AG04449 (cell line): ENCODE measurements at places on chromosomes 2 and 18.

- no peak for DNase-seq
Measured at GRCh38 chr2:24328010-24328409, 32.3 kb downstream of the ITSN2 start.

GRCh38 chr2:136628490-136628889 lies 136.9 kb upstream of the THSD7B start:
- DNase-seq = no peak

GRCh38 chr2:43184339-43184895 lies 42.0 kb downstream of the ZFP36L2 start:
- no peak for DNase-seq

DNA sequence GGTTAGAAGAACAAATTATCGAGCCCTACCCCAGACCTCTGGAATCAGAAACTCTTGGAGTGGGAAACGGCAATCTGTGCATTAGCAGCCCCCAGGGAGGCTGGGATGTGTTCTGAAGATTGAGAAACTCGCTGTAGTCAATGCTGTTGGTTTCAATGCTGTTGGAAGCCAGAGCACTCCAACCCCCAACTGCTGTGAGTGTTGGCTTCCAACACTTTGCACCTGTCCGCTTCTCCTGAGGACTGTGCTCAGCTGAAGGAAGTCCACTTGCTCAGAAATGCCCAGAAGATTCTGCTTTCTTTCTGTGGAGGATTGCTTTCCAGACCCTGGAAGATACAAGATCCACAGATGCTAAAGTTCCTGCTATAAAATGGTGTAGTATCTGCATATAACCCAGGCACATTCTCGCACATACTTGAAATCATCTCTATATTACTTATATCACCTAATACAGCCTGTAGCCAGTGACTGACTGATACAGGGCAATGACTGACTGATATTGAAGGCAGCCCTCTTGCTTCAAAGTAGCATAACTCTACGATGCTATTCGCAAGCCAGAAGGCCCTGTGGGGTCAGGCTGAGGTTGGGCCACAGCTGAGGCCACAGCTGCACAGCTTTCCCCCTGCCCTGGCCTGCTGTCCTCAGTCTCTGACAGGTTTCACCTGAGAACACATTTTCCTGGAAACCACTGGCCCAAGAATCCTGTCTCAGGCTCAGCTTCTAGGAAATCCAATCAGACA lies 757.7 kb upstream of the ID2 start:
- DNase-seq = no peak

DNA sequence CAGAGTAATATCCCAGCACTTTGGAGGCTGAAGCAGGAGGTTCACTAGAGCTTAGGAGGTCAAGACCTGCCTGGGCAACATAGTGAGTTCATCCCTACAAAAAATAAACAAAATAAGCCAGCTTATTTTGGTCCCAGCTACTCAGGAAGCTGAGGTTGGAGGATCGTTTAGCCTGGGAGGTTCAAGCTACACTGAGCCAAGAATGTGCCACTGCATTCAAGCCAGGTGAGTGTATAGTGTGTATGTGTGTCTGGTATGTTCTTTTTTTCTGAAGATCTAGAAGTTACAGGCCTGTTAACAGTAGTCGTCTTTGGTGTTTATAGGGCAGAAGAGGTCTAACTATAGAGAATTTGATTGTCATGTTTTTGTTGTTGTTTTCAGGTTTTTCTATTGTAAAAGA lies 40.2 kb downstream of the ZC3H15 start:
- no peak for DNase-seq

- no peak for DNase-seq
Measured at GRCh38 chr2:177593402-177593801, 200.8 kb downstream of the AGPS start.

DNA sequence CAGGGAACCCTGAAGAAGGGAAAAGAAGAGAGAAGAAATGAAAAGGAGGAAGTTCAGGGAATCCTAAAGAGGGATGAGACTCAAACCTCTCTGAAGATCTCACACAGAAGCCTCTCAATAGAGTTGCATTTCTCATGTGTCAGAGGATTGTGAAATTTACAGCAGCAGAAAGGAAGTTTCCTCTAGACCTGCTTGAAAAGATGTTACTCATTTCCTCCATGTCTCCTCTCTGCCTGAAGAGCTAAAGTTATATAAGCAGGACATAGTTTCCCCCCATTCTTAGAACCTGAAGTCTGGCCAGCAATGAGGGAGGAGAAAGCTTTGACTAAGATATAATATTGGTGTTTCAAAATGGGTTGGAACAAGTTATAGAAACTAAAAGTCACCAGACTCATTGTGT lies 1155.6 kb downstream of the LRP1B start:
- no peak for DNase-seq

GRCh38 chr2:183222751-183223150 lies 98.5 kb downstream of the NUP35 start:
- DNase-seq = no peak

DNA sequence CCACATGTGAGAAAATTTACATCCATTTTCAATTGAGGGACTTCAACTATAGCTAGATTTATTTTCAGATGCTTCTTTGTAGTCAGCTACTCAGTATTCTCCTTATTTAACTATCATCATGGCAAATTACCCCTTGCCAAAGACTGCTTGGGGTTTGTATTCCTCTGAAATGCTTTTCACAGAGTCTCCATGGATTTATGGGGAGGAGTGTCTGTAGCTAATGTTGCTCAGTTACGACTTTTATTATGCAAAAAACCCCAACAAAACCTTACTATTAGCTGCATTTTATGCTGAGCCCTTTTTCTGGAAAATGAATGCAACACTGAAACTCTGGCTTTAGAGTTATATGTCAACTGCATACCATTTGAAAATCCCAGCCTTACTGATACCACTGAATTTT lies 78.6 kb downstream of the RFTN2 start:
- DNase-seq = no peak

GRCh38 chr2:219916281-219916680 lies 288.9 kb downstream of the SLC4A3 start:
- DNase-seq = no peak

GRCh38 chr2:165009466-165009865 lies 54.1 kb upstream of the SLC38A11 start:
- DNase-seq = no peak

DNA sequence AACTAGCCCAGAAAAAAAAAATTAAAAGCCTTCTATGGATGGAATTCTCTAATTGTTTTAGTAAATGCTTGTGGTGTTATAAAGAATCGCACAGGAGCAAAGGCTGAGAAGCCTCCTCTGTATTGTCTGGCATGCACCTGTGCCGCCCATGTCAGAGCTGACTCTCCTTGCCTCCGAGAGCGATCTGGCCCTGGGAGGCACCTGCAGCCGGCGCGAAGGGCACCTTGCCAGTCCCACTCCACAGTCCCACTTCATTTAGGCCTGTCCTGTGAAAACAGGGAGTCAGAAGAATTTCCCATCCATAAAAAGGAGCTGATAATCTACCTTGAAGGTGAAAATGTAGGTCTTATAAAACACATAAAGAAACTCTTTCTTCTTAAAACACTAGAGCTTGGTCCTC lies 170.9 kb upstream of the PXDN start:
- no peak for DNase-seq

DNA sequence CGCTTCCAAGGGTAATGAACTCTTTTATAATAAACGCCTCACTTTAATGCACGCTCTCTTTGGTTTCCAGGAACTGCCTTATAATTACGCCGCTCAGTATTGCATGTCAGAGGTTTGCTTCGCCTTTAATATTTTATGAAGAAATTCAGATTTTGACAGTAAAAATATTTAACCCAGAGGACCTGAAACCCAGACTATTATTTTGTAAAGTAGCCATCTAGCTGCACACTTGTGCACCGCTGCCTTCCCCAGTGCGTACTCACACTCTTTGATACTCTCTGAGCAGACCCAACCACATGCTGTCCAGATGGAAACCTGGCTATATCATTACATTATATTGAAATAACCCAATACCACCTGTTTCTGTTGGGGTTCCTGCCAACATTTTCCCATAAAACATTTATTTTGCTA lies 270.1 kb downstream of the C1D start:
- DNase-seq = no peak

DNA sequence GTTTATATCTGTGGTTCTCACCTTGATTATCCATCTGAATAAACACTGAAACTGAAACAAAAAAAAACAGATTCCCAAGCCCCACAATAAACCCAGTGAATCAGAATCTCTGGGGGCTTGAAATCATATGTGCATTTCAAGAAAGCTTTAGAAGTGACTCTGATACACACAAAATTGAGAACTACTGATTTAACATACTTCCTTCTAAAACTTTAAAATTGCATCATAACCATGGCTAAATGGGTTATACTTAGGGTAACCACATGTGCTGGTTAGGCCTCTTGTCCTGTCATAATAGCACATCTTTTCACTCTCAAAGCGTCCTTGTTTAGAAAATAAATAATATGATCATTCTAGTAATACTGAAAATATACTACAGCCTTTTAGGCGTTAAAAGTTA lies 100.9 kb downstream of the ATAD2B start:
- DNase-seq = no peak

DNA sequence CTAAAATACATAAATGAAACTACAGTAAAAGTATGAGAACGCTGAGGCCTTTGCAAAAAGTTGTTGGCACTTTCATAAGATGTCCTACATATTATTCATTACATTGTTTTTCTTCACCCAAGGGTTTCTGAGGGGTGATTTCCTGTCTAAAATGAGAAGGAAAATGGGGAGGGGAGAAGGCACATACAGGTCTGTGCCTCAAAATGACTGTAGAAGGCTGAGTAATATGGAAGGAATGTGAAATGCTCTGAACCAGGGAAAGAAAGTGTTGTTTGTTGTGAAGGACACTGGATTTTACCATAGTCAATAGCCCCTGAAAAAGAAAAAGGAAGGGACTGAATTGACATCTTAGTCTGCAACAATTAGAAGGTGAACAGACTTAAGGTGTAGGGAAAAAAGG lies 99.5 kb upstream of the RNF152 start:
- DNase-seq = peak; percentile 60

DNA sequence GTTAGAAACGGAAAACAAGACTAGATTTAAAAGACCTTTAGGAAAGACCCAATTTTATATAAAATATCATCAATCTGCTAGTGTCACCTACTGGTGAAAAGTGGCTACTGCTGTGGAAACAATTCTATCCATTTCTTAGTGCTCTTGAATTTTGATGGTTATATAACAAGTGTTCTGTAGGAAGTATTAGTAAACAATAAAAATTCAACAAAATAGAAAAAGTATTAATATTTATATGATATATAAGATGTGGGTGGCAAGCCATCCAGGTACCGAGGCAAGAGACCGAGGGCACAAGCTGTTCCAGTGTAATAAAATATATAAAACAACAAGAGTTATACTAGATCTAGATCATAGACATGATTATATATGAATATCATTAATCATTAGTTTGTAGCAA lies 6.2 kb upstream of the TMEM87B start:
- no peak for DNase-seq

GRCh38 chr18:50847192-50847591 lies 27.4 kb upstream of the MRO start:
- no peak for DNase-seq

GRCh38 chr2:52697690-52698089 lies 1069.9 kb upstream of the CHAC2 start:
- DNase-seq = no peak

- DNase-seq = no peak
Measured at GRCh38 chr2:105766300-105766866, 21.7 kb downstream of the NCK2 start.

- DNase-seq = no peak
Measured at GRCh38 chr2:127037476-127037875, 69.5 kb downstream of the BIN1 start.

- no peak for DNase-seq
Measured at GRCh38 chr2:236056141-236056540, 112.0 kb downstream of the GBX2 start.

DNA sequence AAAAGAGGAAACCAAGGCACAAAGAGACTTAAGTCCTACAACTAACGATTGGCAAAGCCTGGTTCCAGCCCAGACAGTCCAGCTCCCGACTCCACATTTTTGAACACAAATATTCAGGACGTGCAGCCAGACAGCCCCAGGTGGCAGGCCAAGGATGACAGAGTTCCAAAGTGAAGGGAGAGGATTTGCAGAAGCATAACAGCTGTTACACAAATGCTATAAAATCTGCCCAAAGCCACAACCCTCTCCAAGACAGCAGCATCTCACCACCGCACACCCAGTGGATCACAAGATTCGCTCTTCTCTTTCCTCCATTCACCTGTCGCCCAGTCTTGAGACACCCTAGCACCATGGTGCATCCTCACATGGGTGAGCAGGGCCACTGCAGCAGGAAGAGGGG lies 227.1 kb upstream of the ID2 start:
- DNase-seq = no peak

- no peak for DNase-seq
Measured at GRCh38 chr2:20539133-20539719, 92.4 kb downstream of the RHOB start.

DNA sequence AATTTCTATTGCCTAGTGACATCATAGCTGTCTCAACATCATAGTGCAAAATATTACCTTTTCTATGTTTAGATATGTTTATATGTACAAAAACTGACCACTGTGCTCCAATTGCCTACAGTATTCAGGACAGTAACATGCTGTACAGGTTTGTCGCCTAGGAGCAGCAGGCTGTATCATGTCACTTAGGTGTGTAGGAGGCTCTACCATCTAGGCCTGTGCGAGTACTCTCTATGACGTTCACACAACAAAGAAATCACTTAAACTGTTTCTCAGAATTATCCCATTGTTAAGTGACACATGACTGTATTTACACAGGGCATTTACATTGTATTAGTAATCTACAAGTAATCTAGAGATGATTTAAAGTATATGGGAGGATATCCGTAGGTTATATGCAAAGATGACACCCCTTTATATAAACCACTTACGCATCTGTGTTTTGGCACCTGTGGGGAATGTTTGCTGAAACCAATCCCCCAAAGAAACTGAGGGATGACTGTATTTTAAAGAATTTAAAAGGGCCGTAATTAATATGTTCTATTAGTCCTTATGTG lies 24.7 kb downstream of the IL1R2 start:
- DNase-seq = no peak

GRCh38 chr18:63161032-63161760 lies 158.4 kb downstream of the BCL2 start:
- DNase-seq = no peak

GRCh38 chr2:84880645-84881521 lies at the start of gene TRABD2A:
TSS of gene TRABD2A (minus strand) at chr2:84881084. CDS start at chr2:84881039, 45 bp downstream.
- no peak for DNase-seq

- DNase-seq = no peak
Measured at GRCh38 chr2:189018631-189019030, 44.5 kb downstream of the COL3A1 start.

DNA sequence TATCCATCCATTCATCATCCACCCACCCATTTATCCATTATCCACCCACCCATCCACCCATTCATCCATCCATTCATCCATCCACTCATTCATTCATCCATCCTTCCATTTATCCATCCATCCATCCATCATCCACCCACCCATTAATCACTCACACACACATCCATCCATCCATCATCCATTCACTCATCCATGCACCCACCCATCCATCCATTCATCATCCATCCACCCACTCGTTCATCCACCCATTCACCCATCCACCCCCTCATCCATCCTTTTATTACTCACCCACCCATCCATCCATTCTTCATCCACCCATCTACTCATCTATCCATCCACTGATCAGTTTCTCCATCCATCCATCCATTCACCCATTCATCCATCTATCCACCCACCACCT lies 8.1 kb upstream of the TPO start:
- no peak for DNase-seq
